GM23248 (cell line): ENCODE measurements at places on chromosomes 5 and 9. TPM values are rescaled to one million over a fixed set of nuclear protein-coding genes. Genes with fewer than 3 reads are reported as not detected.

- H3K27ac ChIP-seq: no peak overlapping the region
- DNase-seq: no peak
- peaks cover 49% of the 10 kb centered on the region for H3K36me3 ChIP-seq
- no peaks in the 10 kb centered on the region for H3K27me3 ChIP-seq
- no peaks in the 10 kb centered on the region for H3K4me1 ChIP-seq
- no peak overlapping the region for H3K4me3 ChIP-seq
Observed at GRCh38 chr5:6753851-6754250, 40.6 kb downstream of the TENT4A start.

GRCh38 chr5:170606941-170607340 lies 103.1 kb downstream of the KCNIP1 start:
- no peak overlapping the region for H3K27ac ChIP-seq
- H3K27me3 ChIP-seq: peaks cover 73% of the 10 kb centered on the region
- DNase-seq: no peak
- no peaks in the 10 kb centered on the region for H3K36me3 ChIP-seq
- no peaks in the 10 kb centered on the region for H3K4me1 ChIP-seq
- no peak overlapping the region for H3K4me3 ChIP-seq

Gene ADGRD2
- total RNA-seq: not detected in 2 replicates

- no peaks in the 10 kb centered on the region for H3K27me3 ChIP-seq
- H3K4me1 ChIP-seq: no peaks in the 10 kb centered on the region
- DNase-seq: no peak
- H3K4me3 ChIP-seq: no peak overlapping the region
- peaks cover 20% of the 10 kb centered on the region for H3K36me3 ChIP-seq
Observed at GRCh38 chr5:1474866-1475543, 29.8 kb upstream of the SLC6A3 start.

Gene KLHL9
- 41.9 and 49.4 TPM in 2 replicates for total RNA-seq

DNA sequence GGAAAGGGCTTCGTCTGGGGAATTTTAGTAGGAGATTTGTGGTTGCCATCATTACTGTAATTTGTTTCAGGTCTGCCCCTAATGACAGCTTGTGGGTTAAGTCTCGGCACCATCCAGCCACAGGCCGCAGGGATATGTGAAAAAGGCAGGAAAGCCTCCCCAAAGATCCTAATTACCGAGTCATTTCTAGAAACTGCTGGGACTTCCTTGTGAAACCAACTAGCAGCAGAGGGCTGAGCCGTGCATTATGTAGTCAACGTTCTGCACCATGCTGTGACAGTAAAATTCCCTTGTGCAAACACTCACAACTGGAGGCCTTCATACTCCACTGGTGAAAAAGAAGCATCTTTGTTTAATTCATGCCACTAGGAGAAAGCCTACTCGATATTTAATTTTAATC lies 230.3 kb downstream of the MPDZ start:
- H3K27ac ChIP-seq: no peak overlapping the region
- H3K36me3 ChIP-seq: no peaks in the 10 kb centered on the region
- no peak overlapping the region for H3K4me3 ChIP-seq
- DNase-seq: no peak
- no peaks in the 10 kb centered on the region for H3K4me1 ChIP-seq
- H3K27me3 ChIP-seq: no peaks in the 10 kb centered on the region
